ENCODE measurements at places on chromosomes 4 and X.

DNA sequence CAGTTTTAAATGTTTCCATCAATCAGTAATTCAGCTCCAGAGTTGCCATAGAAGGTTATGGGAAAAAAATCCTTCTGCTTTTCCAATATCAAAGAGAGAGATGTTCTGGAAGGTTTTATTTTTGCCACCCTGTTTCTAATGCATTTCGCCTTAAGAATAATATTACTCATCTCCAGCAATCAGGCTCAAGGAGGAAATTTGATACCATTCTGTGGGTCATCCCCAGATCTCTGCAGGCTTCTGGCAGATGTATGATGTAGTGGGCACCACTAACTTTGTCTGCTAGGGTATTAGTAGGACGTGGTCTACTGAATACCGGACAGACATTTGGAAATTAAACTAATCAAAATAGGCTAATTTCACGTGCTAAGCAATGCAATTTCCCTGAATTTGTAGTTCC, 645.4 kb upstream of the TENM3 start:
- no peak for DNase-seq

GRCh38 chrX:97797076-97797475, 913.4 kb downstream of the RPA4 start:
- DNase-seq: no peak

GRCh38 chrX:147736045-147736444, 175.7 kb upstream of the FMR1 start:
- no peak for DNase-seq

GRCh38 chr4:94488670-94489069, 36.9 kb downstream of the PDLIM5 start:
- DNase-seq: no peak

DNA sequence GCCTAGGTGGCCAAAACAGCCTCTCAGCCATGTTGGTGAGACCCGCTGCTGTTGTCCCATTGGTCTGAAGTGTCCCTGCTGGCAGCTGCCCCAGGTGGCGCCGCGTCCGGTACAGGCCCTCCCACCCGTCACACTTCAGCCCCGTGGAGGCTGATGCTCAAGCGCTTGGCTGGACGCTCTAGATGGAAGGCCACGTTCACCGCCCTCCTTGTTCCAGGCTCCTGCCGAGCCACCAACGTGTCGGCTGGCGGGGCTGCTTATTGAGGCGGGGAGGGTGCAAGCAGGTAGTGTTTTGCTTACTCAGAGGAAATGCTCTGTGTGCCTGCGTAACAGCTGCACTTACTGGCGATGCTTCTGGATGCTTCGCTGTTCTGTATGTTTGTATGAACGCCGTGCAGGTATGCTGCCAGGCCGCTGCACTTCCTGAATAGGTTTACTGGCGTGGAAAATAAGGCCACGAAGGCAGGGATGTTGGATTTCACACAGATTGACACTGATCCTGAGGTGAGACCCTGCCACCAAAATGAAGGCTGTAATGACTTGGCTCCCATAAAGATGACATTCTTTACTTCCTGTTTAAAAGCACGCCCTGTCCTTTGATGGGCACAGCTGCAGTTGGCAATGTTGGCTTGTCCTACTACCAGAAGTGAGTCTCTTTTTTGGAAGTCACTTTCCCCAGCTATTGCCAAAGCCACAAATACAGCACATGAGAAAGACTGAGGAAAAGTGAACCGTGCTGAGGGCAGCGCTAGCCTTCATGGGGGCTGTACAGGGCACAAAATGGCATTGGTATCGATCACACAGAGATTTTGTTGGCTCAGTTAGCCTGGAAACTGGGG, 21.0 kb upstream of the CLCN4 start:
- DNase-seq: no peak

- DNase-seq: no peak
Observed at GRCh38 chr4:67770422-67770821, 16.2 kb upstream of the GNRHR start.

GRCh38 chr4:37980246-37980645, 20.0 kb downstream of the PTTG2 start:
- no peak for DNase-seq

- no peak for DNase-seq
Observed at GRCh38 chrX:22171287-22172060, 101.2 kb upstream of the CBLL2 start.
